ENCODE measurements at places on chromosomes 3 and 15. TPM values are rescaled to one million over a fixed set of nuclear protein-coding genes. Genes with fewer than 3 reads are reported as not detected.

Gene FOXB1
- not detected for total RNA-seq

Gene P2RY1
- total RNA-seq: 0.67 TPM

Gene SSR3
- 128 TPM for total RNA-seq

Gene GRAMD2A
- not detected for total RNA-seq

Gene SLC22A13
- not detected for total RNA-seq

Gene PDCD7
- 28.6 TPM for total RNA-seq

Gene MKRN3
- 3.2 TPM for total RNA-seq

Gene CNTN6
- total RNA-seq: not detected

Gene SCN11A
- total RNA-seq: 0.05 TPM

Gene GOLGA6B
- total RNA-seq: not detected

Gene NEK11
- total RNA-seq: 1.9 TPM

Gene FGF7
- total RNA-seq: not detected

Gene RETNLB
- total RNA-seq: not detected

Gene PLSCR4
- total RNA-seq: not detected

Gene ECE2
- total RNA-seq: not detected

Gene OR5K2
- total RNA-seq: not detected

Gene NMB
- total RNA-seq: 5.1 TPM

Gene GRM2
- 0.07 TPM for total RNA-seq

Gene LRTM1
- total RNA-seq: not detected

Gene TMCO5A
- not detected for total RNA-seq

Gene OIP5
- 9.5 TPM for total RNA-seq

Gene RNF168
- 29.1 TPM for total RNA-seq

Gene SH2D7
- not detected for total RNA-seq

Gene TRPM1
- total RNA-seq: not detected

Gene TSEN2
- 14.8 TPM for total RNA-seq

Gene KIAA1143
- 29.1 TPM for total RNA-seq

Gene PLCH1
- total RNA-seq: 0.21 TPM

Gene RPL39L
- total RNA-seq: 19.2 TPM

Gene PP2D1
- not detected for total RNA-seq

Gene SPTSSB
- total RNA-seq: not detected

Gene CFAP100
- not detected for total RNA-seq

Gene EIF4E3
- 25.2 TPM for total RNA-seq

Gene AADACL2
- not detected for total RNA-seq

Gene TNNC1
- total RNA-seq: 7.6 TPM

Gene CRYGS
- total RNA-seq: 1.8 TPM

Gene CHAC1
- 20.2 TPM for total RNA-seq

Gene EPHA6
- not detected for total RNA-seq

Gene ADCY5
- total RNA-seq: not detected

Gene GALNT15
- not detected for total RNA-seq

Gene ATRIP
- total RNA-seq: 10.0 TPM

Gene PHC3
- 48.7 TPM for total RNA-seq

Gene HIGD2B
- total RNA-seq: 0.27 TPM

Gene GPR27
- 0.74 TPM for total RNA-seq

Gene HRH1
- 0.10 TPM for total RNA-seq

Gene LINGO1
- total RNA-seq: not detected

Gene GASK1A
- total RNA-seq: not detected

Gene PLA2G4D
- not detected for total RNA-seq

Gene CCDC54
- total RNA-seq: not detected

Gene IMPG2
- total RNA-seq: 0.07 TPM

Gene SLC6A1
- not detected for total RNA-seq

Measured in activated naive CD4-positive, alpha-beta T cell treated with anti-CD3 and anti-CD28 coated beads for 36 hours (primary cell).